G401 (cell line): ENCODE measurements at places on chromosomes 5 and 9. TPM values are rescaled to one million over a fixed set of nuclear protein-coding genes. Genes with fewer than 3 reads are reported as not detected.

DNA sequence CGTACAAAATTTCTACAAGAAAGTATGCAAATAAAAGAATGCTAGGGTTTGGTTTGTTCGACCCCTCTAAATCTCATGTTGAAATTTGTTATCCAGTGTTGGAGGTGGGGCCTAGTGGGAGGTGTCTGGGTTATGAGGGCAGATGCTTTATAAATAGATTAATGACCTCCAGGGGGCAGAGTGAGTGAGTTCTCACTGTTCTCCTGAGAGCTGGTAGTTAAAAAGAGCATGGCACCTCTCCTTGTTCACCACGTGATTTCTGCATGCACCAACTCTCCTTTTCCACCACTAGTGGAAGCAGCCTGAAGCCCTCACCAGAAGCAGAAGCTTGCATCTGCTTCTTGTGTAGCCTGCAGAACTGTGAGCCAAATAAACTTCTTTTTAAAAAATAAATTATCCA is 50.4 kb upstream of the FAM170A start:
- DNase-seq = peak; percentile 8

GRCh38 chr9:98577446-98577845 is 131.3 kb downstream of the GABBR2 start:
- DNase-seq = peak; percentile 32

GRCh38 chr5:150139334-150139733 is 16.3 kb downstream of the PDGFRB start:
- DNase-seq = no peak

DNA sequence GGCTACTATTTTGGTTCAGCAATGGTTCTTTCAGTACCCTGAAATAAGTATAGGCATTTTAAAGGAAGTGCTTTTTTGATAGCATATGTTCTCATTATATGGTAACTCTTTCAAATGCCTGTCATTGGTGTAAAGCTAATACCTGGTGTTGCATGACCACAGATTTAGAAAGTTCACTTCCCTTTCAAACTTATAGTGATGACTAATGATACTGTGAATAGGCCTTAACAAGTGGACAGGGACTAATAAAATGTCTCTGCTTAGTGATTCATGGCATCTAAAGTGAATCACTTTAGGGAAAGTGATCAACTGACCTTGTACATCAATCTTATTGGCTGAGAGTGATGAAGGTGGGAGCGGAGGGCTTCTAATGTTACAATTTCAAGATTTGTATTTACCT is 21.6 kb downstream of the MRPL22 start:
- no peak for DNase-seq

- DNase-seq = no peak
These were observed 47.5 kb upstream of the CLK4 start for GRCh38 chr5:178674334-178674733.

DNA sequence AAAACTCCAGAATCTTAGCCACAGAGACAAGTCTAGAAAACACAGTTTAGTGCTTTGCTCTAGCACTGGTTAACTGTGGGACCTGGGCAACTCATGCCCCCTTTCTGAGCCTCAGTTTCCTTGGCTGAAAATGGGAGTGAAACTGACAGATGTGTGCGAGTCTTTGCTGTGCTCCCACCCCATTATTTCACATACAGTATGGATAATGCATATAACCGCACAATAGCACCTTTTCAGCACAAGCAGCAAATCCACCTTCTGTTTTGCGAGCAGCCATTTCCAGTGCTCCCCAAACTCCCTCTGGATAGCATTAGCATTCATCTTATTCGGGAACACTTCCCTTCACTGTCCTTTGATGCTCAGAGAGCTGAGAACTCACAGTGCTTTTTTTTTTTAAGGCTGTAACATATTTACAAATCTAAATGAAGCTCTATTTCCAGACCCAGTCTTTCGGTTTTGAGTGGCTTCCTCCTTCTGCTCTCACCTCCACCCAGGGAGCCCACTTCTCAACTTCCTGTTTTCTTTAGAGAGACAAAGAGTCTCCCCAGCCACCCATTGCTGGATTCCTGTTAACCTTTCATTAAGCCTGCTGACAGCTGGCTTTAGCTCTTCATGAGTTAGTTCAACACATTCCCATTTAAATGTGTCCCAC is 49.2 kb downstream of the TIMD4 start:
- DNase-seq = no peak

DNA sequence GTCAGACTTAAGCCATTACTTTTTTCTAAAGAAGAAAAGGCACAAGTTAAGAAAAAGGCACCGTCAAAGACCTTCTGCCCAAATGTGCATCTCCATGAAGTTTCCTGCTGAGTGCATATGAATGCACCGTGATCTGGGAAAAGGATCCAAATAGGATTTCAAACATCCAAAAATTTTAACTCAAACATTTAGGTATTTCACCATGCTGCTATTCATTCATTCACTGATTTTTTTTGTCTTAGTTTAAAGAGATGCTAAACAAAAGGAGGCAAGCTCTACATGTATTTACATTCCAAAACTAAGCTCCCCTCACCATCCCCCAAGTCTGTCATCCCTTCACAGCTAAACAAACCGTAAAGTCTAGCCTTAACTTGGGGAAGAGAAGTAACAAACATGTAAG is 291.9 kb downstream of the ARL15 start:
- DNase-seq = no peak

GRCh38 chr9:87502391-87503221 is 4.9 kb downstream of the DAPK1 start:
- DNase-seq = no peak

The ZFP2 gene
- total RNA-seq = 5.0 and 8.4 TPM in 2 replicates

DNA sequence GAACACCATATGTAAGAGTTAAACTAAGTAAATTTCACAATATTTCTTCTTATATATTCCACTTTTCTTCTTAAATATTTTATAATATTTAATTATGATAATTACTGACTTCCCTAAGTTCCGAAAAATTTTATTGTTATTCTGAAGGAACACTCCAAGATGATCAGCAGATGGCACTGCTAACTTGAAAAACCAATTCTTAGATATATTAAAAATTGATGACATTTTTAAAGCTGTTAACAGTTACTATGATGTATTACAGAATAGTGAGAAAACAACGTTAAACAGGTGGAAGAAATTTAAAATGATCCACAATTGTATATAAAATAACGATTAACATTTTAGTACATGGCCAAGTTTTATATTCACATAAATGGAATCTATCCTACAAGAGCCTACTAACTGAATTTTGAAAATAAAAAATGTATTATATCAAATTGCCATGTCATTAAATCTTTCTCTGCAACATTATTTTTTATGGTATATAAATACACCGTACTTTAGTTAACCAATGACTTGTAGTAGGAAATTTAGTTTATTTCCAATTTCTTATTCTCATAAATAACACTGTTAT is 30.1 kb upstream of the MUSK start:
- DNase-seq = no peak

DNA sequence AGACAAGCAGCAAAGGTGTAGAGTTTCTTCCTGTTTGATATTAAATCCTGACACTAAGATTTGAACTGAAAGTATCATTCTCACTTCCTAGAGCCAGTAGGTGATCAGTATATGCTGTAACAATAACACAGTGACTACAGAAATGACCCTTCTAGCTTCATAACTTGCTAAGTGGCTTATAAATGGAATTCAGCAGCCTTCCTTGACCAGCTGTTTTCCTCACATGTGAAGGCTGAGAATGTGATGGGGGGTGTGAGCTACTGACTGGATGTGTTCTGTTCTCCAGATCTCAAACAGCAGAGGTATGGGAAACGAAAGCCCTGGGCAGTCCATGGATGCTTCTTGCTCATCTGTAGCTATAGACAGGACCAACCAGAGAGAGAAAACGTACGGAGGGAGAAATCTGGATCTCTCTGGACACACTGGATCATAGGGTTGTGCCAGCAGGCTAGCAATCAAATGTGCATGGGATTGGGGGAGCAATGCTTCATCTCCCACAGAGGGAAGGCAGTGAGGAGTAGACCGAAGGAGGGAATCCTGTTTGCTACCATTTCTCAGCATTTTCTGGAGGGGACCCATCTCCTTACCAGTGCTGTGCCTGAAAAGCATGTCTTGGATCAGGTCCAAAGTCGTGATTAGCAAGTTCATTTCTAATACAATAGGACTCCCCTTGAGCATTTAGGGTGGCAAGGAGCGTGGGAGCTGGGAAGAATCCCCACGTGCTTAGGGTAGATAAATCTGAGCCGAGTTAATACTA is 39.4 kb downstream of the TNFAIP8 start:
- DNase-seq = no peak

GRCh38 chr5:40405230-40405629 is 274.5 kb upstream of the PTGER4 start:
- no peak for DNase-seq

GRCh38 chr5:35780236-35780635 is 76.5 kb upstream of the IL7R start:
- no peak for DNase-seq

- no peak for DNase-seq
These were observed 268.5 kb downstream of the ARRDC3 start for GRCh38 chr5:91114658-91115057.

GRCh38 chr5:12885018-12885417 is 980.8 kb upstream of the CTNND2 start:
- no peak for DNase-seq

DNA sequence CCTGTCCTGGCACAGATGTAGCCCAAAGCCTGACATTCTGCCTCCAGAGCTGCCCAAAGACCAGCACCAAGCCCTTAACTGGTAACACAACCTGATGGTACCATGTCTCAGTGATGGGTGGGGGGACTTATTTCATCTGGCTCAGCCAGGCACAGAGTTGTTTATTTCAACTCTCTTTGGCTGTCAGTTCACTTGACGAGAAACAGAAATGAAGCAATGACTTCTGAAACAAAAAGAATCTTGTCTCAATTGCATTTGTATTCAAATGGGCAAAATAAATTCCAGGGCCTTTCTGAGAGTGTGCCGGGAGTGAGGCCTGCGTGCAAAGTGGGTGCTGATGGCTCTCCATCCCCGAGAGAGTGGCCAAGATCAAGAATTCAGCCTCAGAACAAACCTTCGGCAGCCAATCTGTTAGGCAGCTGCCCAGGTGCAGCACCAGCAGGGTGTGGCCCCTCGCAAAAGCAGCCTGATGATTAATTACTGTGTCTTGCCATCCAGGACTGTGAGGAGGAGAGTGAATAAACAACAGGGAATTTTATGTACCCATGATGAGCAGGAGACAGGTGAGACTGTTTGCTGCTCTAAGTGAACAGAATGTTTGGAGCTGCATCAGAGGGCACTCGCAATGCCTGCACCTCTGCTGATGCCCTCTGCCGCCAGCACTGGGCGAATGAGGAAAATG is 238.0 kb downstream of the HSPA4 start:
- no peak for DNase-seq

GRCh38 chr5:58674070-58674469 is 91.2 kb downstream of the RAB3C start:
- DNase-seq = no peak
